ENCODE measurements at places on chromosomes 6 and 20.

DNA sequence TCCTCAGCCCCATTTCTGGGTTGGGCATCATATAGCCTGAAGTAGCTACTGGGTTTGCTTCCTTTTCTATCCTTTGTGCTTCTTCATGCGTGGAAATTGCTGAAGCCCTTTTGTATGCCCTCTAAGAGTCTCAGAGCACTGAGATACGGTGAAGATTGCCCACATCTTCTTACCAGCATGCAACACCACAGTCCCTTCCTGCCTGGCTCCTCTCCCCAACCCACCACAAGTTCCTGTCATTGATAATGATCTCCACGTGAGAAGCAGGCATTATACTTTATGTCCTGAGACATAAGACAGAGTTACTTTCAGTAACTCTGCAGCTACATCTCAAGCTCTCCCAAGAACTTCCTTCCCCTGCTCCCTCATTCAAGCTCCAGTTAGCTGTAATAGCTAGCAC, 15.8 kb upstream of the PLCB4 start:
- no peak for DNase-seq

- no peak for DNase-seq
Measured at GRCh38 chr6:40492187-40492586, 95.0 kb downstream of the LRFN2 start.

GRCh38 chr6:144595266-144595665, 310.1 kb downstream of the UTRN start:
- DNase-seq: peak; percentile 26

- no peak for DNase-seq
Measured at GRCh38 chr20:31926493-31926892, 25.4 kb downstream of the PDRG1 start.

GRCh38 chr6:73612611-73613010, 41.2 kb downstream of the SLC17A5 start:
- no peak for DNase-seq

GRCh38 chr6:31268836-31269235, 3.1 kb downstream of the HLA-C start:
- no peak for DNase-seq

- no peak for DNase-seq
Measured at GRCh38 chr6:168159506-168159905, 80.5 kb upstream of the FRMD1 start.

GRCh38 chr6:11738234-11738633, 40.4 kb downstream of the ADTRP start:
- no peak for DNase-seq

- DNase-seq: no peak
Measured at GRCh38 chr20:3767110-3767426, 485 bp downstream of the ADISSP start.

- DNase-seq: no peak
Measured at GRCh38 chr20:50681359-50682064, 9.8 kb downstream of the RIPOR3 start.

DNA sequence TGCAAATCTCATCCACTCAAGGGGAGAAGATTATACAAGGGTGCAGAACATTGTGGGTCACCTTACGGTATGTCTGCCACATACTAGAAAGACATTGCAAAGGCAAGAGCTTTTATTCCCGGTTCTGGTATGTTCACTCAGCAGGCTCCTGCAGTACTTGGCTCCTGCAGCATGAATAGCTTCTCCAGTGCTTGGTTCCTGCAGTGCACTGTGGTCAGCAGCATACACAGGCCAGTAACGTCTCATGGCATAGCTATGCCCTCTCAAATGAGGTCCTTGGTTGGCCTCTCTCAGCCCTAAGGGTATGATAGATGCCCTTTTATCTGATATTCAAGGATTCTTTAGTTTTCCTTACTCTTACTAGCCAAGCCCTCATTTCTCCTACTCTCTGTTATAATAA, 12.6 kb downstream of the TCP11 start:
- no peak for DNase-seq
